Stimulated activated CD8-positive, alpha-beta memory T cell treated with anti-CD3 and anti-CD28 coated beads, Interleukin-2, amount 100 ng/mL, for 48 hours (primary cell): ENCODE measurements at places on chromosomes 16 and 17.

- DNase-seq = no peak
These were observed 281.6 kb downstream of the WWOX start for GRCh38 chr16:78381060-78381459.

DNA sequence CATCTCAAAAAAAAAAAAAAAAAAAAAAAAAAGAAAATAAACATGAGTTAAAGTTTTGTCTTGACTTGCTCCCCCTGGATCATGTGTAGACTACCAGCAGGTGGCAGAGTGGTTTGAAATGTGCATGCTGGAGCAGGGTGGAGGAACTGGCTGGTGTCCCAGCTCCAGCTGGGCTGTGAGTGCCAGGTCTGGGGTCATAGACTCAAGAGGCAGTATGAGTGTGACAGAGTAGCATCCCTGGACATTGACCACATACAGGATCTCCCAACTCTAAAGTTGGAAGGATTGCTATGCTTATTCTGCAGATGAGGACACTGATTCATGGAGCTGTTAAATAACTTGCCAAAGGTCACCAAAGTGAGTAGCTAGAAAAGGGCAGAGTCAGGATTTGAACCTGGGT is 198.0 kb upstream of the MPHOSPH6 start:
- DNase-seq = no peak

DNA sequence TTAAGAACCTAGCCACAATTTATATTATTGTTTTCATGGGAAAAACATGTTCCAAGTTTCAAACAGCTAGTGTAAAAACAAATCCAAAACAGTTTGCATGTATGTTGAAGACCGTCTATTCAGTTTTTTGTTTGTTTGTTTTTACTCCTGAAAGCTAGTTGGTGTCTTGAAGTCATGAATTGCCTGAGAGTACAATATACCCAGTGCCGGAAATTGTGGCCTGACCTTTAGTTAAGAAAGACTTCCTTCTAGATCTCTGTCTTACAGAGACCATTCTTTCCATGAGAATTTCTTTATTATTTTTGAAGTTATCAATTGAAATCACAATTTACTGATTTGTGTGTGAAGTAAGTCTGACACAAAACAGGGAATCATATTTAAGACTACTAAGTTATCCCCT is 474.8 kb downstream of the KCNJ2 start:
- no peak for DNase-seq

DNA sequence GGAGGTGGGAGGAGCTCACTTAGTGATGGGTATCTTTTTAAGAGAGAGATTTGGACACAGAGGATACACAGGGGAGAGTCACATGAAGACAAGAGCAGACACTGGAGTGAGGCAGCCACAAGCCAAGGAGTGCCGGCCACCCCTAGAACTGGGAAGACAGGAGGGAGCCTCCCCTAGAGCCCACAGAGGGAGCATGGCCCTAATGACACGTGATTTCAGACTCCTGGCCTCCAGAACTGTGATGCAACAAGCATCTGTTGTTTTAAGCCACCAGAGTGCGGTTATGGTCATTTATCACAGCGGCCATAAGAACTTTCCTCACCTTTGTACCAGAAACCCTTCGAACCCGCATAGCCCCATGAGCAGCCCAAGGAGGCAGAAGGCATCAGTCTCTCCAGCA is 33.3 kb downstream of the SLC38A8 start:
- DNase-seq = no peak

DNA sequence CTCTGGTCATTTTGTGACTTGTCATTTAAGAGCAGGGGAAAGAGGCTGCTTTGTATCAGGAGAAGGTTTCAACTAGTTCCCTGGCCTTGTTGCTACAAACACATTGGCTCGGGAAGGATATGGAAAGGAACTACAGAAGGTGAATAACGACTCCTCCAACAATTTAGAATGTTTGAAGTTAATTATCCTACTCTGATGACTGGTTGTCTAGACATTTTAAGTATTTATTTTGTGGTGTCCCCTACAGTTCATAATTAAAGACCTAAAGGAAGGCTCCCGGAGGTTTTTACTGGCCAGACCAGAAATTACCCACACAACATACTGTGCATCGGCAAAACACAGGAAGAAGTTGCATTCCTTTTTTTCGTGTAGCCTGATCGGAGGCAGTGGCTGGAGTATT is 515.8 kb upstream of the SALL1 start:
- DNase-seq = no peak

GRCh38 chr17:66983414-66984021 is 19.0 kb downstream of the CACNG4 start:
- DNase-seq = no peak

DNA sequence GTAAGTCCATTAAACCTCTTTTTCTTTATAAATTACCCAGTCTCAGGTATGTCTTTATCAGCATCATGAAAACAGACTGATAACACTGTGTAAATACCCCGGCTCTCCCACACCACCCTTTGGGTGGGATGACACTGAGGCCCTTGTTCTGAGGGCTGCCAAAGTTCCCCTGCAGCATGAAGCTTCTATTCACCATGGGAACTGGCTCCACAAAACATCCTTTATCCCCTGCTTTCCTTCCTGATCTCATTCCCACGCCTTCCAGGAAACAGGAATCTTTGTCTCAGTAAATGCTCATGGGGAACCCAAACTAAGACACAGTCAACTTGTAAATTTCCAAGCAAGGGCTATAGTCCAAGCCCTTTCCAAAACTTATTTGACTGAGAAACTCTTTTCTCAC is 88.4 kb downstream of the ABCC12 start:
- DNase-seq = no peak

- DNase-seq = no peak
These were observed 33.4 kb upstream of the PIK3R6 start for GRCh38 chr17:8900626-8901585.

- DNase-seq = no peak
These were observed 12.8 kb downstream of the PECAM1 start for GRCh38 chr17:64377769-64378282.

GRCh38 chr16:87437327-87437726 is 45.2 kb downstream of the MAP1LC3B start:
- no peak for DNase-seq

- DNase-seq = peak; percentile 57
These were observed 13.4 kb upstream of the SULT1A1 start for GRCh38 chr16:28623172-28623711.

DNA sequence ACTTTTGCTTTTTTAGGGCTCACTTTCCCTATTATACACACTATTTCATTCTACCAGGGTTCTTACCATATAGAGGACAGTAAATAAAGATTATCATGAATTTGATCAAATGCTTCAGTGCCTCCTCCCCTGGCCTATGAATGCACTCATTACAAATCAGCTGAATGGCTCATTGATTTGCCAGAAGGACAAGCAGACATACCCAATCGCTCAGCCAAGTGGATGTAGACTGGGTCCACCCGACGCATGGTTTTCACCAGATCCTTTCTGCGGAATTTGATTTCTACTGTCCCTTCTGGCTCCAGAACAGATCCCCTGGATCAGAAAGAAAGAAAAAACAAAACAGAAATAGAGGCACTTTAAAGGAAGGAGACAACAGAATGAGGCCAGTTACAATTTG is 162.6 kb downstream of the AATF start:
- no peak for DNase-seq

DNA sequence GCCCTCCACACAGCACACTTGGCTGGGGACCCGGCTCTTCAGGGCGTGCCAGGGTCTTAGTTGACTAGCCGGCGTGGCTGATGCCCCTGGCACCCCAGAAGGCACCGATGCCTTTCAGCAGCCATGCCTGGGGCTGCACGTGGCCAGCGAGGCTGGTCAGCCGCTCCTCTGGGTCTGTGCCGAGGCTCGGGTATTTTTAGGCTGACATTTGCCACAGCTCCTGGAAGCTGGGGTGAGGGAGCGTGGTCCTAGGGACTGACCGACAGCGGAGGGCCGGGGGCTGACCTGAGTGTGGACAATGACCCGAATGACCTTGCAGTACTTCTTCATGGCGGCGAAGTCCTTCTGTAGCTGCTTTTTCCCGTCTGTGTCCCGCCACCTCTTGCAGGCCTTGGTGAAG is 3.9 kb downstream of the RPL3L start:
- DNase-seq = no peak

DNA sequence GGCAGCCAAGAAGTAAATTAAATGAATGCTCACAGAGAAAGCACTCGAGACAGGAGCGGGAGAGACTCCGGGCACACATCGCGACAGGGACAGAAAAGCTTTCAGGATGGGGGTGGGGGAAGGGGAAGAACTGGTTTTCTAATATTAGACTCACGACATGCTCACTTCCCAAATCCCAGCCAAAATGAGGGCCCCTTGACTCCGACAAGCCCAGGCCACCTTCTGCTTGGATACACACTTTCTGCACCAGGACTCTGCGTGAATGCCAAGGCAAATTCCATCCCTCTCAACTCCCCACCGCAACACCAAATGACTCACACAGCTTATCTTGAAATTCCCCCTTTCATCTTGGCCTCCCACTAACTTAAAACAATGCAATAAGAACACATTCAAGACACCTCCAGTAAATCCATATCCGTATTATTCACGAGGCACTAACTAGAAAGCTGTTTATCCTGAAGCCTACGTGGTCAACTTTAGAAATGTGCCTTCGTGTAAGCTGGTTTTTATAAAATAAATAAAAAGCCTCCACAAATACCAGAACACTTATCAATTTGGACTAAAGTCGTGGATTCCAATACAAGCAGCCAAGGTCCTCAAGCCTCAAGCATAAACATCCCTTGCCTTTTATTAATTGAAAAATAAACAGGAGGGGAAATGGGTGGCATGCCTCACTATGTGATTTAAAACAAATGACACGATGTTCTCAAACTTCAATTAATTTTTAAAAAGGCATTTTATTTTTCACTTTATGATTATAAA is 46.1 kb downstream of the NXN start:
- no peak for DNase-seq

- peak; percentile 14 for DNase-seq
These were observed 49.4 kb downstream of the BEAN1 start for GRCh38 chr16:66476328-66477027.

DNA sequence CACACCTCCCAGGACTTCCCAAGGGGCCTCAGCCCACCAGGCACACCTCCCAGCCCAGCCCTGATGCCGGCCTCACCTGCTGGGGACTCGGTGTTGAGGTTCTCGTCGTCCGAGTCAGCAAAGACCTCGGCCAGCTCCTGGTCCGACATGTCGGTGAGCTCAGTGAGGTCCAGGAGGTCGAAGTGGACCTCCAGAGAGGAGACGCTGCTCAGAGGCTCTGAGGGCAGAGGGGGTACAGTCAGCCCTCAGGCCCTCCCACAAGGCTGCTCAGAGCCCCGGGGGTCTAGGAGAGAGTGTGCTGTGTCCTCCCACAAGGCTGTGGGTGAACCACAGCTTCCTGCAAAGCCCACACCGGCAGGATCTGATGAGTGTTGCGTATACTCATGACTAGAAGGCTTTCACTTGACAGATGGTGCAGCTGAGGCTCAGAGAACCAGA is 10.5 kb downstream of the DBNDD1 start:
- DNase-seq = peak; percentile 48

GRCh38 chr16:4322121-4323052 is 6.5 kb downstream of the GLIS2 start:
- DNase-seq = no peak

DNA sequence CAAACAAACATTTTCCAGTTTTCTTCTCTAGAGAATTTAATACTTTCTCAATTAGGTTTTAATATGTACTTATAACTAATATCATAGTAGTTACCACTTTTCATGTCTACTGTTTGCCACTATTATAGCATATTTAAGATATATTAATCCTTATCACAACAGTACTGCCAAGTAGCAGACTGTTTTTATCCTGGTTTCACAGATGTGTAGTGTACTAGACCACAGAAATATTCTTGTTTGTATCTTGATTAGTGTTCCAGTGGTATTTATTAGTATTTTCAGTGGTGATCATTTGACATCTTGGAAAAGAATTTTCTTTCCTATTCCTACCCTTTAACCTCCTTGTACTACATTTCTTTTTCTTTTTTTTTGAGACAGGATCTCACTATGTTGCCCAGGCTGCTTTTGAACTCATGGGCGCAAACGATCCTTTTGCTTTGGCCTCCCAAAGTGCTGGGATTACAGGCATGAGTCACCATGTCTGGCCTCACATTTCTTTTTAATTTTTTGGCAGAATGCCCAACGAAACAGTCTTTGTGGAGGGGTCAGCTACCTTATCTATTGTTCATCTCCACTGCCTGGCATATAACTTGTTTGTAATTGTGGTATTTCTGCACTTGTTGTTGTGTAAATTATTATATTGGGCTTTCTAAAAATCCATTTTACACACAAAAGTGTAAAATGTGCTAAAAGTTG is 27.2 kb downstream of the MAP2K4 start:
- no peak for DNase-seq

DNA sequence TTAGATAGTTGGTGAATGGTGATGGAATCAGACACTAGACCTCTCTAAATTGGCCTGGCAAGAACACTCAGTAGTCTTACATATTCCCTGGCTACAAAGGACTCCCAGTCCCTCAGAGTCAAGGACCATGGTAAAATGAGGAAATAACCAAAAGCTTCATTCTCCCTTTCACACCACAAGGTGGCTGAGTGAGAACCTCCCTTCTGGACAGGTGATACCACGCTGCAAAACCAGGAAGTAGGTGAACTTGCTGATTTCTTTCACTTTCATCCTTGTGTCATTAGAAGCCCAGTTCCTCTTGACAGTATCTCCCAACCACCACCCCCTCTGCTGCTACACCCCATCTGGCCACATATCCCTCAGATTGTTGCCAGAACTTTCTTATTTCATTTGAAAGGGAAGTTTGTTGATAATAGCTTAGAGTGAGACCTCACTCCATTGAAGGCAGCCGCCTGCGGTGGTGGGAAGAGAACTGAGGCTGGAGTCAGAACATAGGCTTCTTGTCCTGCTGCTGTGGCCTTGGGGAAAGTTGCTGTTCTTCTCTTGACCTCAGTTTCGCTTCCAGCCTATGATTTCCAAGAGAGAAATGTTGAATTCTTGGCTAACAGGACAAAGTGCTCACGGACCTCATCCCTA is 290.6 kb upstream of the CCL2 start:
- DNase-seq = no peak

GRCh38 chr17:57366558-57367351 is 110.4 kb downstream of the MSI2 start:
- DNase-seq = no peak
